ENCODE measurements at places on chromosomes 7 and 10. TPM values are rescaled to one million over a fixed set of nuclear protein-coding genes. Genes with fewer than 3 reads are reported as not detected.

The C10orf105 gene
- 0.52 TPM for total RNA-seq

DNA sequence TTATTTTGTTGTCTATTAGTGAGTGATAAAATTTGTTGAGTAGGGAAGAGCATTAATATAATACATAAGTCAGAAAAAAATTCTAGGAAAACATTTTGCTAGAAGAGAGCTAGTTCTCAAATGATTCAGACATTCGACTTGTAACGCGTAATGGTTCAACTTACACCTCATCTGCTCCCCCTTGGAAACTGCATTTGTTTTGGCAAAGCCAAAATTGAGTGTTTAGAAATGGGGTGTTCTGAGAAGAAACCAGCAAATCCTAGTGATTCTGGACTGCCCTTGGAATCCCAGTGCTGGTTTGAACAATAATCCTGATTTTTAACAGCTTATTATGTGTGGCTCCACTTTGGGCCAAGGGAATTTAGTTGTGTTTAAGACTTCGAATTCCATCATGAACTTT is 475.7 kb downstream of the SUGCT start:
- no peak overlapping the region for H3K27ac ChIP-seq
- no peaks in the 10 kb centered on the region for H3K27me3 ChIP-seq
- no peaks in the 10 kb centered on the region for H3K36me3 ChIP-seq
- no peak for DNase-seq
- no peak overlapping the region for H3K4me3 ChIP-seq

GRCh38 chr10:17841050-17841449 is 31.9 kb downstream of the MRC1 start:
- no peak for DNase-seq
- H3K36me3 ChIP-seq, result no peaks in the 10 kb centered on the region

The UCN3 gene
- not detected for total RNA-seq

GRCh38 chr10:65416094-65416493 is 1509.7 kb upstream of the LRRTM3 start:
- no peaks in the 10 kb centered on the region for H3K27me3 ChIP-seq
- H3K4me3 ChIP-seq, result no peak overlapping the region
- no peaks in the 10 kb centered on the region for H3K36me3 ChIP-seq

- DNase-seq, result no peak
- peaks cover 3% of the 10 kb centered on the region for H3K4me1 ChIP-seq
- H3K27ac ChIP-seq, result no peak overlapping the region
- H3K27me3 ChIP-seq, result no peaks in the 10 kb centered on the region
- no peak overlapping the region for H3K4me3 ChIP-seq
Measured at GRCh38 chr7:106568680-106569499, 92.1 kb downstream of the CCDC71L start.

The ELN gene
- not detected for total RNA-seq

The SGCE gene
- total RNA-seq, result not detected
